SK-MEL-5 (cell line): ENCODE measurements at places on chromosomes 12 and 14. TPM values are rescaled to one million over a fixed set of nuclear protein-coding genes. Genes with fewer than 3 reads are reported as not detected.

DNA sequence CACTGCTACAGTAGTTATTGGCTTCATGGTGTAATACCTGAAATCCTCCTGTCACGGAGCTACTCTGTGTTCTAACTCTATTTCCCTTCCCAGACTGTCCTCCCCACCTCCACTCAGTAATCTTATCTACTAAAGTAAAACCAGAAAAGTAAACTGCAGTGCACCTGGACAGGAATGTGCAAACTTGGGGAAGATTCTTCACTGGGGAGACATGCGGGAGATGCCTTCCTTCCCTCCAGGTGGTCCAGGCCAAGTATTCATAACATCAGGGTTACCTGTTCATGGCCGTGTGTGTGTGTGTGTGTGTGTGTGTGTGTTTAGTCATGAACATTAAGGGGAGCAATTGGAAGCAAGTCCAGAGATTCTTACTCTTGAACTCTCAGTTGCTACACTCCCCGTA is 84.1 kb downstream of the IFNG start:
- no peak for DNase-seq

- peak; percentile 85 for DNase-seq
Observed at GRCh38 chr12:121060149-121061001, 21.3 kb upstream of the OASL start.

DNA sequence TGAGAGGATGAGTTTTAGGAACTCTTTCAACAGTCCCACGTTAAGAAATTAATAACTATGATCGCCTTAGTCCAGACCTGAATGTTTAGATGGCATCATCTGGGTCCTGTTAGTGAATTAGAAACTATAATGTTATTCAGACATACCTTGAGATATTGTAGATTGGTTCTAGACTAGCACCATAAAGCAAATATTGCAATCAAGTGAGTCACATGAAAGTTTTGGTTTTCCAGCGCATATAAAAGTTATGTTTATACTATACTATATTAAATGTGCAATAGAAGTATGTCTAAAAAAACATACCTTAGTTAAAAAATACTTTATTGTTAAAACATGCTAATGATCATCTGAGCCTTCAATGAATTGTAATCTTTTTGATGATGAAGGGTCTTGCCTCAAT is 106.6 kb upstream of the ATP2B1 start:
- no peak for DNase-seq

GRCh38 chr14:68016255-68016914 is 196.8 kb downstream of the RAD51B start:
- no peak for DNase-seq

RTN1 gene
- not detected in 2 replicates for total RNA-seq

- no peak for DNase-seq
Observed at GRCh38 chr12:119227292-119227691, 48.6 kb downstream of the HSPB8 start.

DNA sequence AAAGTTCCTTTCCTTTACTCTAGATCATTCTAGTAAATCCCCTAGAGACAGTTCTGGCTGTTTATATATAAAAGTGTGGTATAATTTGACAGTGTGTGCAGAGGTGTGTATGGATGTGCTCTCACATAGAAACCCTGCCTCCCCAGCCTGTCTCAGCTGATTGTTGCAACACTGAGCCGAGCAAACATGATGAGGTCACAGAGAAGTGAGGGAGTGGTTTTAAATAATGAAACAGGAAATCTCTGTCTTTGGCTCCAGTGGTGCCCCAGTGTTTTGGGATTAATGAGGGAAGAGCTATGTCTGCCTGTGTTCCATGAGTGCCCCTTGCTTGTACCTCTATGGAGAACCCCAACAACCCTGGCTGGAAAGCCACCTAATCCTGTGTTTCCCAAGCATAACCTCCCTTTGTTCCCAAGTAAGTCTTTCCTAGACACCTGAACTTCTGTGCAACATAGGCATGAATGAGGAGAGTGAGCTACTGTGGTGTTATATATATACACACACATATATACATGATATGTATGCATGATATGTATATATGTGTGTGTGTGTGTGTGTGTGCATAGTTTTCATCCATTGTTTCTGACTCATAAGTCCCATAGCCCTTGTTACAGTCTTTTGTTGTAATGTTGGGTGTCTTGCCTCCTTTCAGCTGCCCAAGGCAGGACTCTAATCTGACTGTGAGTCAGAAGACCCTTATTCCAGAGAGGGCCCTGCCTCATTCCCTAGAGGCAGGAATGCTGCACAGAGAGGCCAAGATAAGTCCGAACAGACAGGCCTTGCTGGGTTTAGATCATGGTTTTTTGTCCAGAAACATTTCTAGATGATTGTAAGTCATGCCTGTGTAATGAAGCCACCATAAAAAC is 18.0 kb downstream of the TRAF3 start:
- peak; percentile 68 for DNase-seq

DNA sequence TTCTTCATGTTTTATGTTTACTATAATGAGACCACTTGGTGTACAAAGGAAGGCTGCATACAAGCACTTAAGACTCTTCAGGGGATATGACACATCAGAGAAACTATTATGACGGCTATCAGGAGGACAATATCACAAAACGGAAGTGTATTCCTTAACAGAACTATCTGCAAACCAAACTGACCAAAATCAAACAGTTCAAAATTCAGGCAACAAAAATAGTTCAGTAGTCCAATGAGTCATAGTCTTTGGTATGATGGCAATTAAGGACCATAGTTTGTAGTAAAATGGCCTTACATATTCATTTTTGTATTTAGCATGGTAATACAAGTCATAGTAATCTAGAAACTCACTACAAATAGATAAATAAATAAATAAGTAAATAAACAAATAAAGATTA is 1638.7 kb upstream of the SEL1L start:
- DNase-seq = no peak

GRCh38 chr12:49965836-49966235 is 4.2 kb downstream of the AQP5 start:
- no peak for DNase-seq

GRCh38 chr14:54889919-54890318 is 12.7 kb downstream of the GCH1 start:
- no peak for DNase-seq

DNA sequence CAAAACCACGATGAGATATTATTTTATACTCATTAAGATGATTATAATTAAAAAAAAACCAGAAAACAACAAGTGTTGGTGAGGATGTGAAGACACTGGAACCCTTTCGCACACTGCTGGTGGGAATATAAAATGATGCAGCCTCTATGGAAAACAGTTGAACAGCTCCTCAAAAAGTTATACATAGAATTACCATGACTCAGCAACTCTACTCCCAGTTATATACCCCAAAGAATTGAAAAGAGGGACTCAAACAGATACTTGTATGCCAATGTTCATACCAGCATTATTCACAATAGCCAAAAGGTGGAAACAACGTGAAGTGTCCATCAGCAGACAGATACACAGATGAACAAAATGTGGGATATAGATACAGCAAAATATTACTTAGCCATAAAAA is 53.1 kb downstream of the TAOK3 start:
- no peak for DNase-seq

RTL1 gene
- total RNA-seq = not detected in 2 replicates

DNA sequence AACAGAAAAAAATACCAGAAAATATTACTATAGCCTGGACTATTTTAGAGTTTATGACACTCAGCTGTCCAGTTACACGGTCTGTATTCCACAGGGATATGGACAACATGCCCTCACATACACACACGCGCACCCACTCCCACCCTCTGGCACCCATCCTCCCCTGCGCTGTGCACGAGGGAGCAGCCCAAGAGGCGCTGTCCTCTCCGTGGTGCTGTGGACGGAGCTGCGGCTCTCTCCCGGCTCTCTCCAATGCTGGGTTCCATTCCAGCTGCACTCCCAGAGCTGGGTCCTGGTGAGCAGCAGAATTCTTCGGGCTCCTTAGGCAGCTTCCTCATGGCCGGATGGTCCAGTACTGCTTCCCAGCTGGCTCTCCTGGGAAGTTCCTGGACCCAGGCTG is 6.0 kb upstream of the NGB start:
- no peak for DNase-seq

DNA sequence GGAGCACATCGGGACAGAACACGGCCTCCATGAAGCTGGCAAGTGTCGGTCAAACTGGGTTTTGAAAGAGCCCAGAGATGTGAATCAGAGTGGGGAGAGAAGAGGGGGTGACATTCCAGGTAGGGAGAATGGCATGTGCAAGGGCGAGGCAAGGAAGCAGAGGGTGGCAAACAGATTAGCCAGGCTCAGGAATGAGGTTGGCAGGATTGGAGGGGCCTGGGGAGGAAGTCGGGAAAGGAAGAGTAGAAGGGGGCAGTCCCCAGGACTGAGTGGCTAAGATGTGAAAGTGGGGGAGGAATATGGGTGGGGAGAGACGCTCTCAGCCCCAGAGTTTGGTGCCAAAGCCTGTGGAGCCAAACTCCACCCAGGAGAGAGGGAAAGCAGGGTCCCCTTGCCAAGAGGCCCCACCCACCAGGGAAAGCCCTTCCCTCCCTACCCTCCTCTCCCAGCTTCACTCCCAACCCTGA is 5.5 kb upstream of the HDAC7 start:
- DNase-seq = no peak

- no peak for DNase-seq
Observed at GRCh38 chr12:52220477-52220876, 12.6 kb upstream of the KRT7 start.

- DNase-seq = no peak
Observed at GRCh38 chr12:106245767-106246166, 2.1 kb downstream of the CKAP4 start.

DNA sequence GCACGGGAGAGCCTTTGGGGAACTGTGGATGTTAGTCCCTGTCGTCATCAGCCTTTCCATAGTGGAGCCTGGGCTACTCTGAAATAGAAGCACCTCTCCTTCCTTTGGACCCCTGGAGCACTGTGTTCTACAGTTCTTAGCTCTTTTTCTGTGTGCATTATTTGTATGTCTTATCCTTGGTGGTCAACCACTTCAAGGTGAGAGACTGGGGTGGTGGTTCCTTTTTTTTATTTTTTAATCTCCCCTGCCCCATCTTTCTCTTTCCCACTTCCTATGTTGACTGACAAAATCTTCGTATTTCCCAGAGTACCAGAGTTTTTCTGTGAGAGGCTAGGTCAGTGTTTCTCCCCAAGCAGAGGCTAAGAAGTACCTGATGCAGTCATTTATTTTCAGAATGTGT is 111.7 kb downstream of the CRADD start:
- DNase-seq = no peak

SRRM4 gene
- total RNA-seq = not detected in 2 replicates

TDRD9 gene
- not detected in 2 replicates for total RNA-seq

DNA sequence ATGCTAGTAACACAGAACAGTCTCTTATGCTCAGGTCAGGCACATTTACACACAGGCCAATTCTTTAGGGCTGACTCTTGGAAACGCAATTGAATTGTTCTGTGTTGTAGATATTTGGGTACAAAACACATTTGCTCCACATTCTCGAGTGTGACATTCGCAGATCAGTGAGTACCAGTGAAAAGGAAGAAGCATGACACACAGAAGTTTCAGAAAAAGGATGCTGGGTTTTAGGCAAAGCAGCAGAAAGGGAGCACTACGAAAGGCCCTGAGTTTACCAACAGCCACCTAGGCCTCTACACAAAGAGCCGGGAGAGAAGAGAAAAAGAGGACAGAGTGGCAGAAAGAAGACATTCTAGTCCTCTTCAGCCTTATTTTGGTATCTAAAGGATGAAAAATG is 254.4 kb upstream of the BTG1 start:
- DNase-seq = no peak

- peak; percentile 65 for DNase-seq
Observed at GRCh38 chr12:24226745-24227350, 277.4 kb upstream of the SOX5 start.

DNA sequence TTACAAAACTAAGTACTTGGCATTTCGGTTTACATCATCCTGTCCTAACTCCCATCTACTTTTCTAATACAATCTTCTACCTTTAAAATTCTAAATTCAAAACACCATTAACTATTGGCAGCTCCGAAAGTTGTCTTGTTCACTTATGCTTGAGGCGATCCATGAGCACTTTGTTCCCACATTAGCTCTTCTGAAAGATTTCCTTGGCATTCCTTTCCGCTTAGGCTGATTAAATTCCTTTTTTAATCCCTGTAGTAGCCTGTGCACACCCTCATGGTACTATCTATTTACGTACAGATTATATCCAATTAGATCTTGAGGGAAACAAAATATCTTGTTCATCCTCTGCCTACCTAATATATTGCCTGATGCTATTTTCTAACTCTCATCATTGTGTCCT is 480.7 kb downstream of the PRKD1 start:
- no peak for DNase-seq

PPP4R4 gene
- 4.9 and 5.8 TPM in 2 replicates for total RNA-seq

DNA sequence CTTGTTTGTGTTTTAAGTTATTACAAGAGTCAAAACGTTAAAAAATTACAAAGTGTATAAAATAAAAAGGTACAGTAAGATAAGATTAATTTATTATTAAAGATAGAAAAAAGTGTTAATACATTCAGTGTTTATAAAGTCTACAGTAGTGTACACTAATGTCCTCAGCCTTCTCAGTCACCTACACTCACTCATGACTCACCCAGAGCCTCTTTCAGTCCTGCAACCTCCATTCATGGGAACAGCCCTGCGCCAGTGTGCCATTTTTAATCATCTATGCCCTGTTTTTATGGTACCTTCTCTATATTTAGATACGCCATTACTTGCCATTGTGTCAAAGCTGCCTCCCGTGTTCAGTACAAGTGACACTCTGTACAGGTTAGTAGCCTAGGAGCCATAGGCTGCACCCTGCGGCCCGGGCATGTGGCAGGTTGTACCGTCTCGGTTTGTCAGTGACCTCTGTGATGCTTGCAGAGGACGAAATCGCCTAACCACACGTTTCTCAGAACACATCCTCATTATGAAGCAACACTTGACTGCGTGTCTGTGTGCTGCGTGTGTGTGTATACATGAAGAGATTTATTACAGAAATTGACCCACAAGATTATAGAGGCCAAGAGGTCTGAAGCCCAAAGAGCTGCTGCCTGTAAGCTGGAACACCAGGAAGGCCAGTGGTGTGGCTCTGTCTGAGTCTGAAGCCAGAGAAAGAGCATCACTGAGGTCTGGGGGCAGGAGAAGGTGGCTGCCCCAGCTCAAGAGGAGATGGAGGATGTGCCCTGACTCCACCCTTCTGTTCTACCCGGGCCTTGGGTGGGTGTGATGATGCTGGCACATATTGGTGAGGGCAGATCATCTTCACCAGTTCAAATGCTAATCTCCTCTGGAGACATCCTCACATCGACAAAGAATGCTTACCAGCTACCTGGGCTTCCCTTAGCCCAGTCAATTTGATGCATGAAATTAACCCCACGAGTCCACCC is 116.6 kb upstream of the C14orf180 start:
- DNase-seq = no peak

DNA sequence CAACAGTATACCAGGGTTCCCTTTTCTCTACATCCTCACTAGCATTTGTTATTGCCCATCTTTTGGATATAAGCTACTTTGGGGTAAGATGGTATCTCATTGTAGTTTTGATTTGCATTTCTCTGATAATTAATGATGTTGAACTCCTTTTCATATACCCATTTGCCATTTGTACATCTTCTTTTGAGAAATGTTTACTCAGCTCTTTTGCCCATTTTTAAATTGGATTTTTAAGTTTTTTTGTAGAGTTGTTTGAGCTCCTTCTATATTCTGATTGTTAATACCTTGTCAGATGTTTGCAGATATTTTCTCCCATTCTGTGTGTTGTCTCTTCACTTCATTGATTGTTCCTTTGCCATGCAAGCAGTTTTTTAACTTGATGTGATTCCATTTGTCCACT is 22.2 kb downstream of the ESR2 start:
- DNase-seq = no peak
